ENCODE measurements at places on chromosomes 5 and 9. TPM values are rescaled to one million over a fixed set of nuclear protein-coding genes. Genes with fewer than 3 reads are reported as not detected.

CMBL gene
- 186 TPM for total RNA-seq

FOXD4L6 gene
- total RNA-seq: not detected

- no peak for DNase-seq
Measured at GRCh38 chr9:21872696-21873095, 70.3 kb downstream of the MTAP start.

FAM221B gene
- total RNA-seq: not detected

DNA sequence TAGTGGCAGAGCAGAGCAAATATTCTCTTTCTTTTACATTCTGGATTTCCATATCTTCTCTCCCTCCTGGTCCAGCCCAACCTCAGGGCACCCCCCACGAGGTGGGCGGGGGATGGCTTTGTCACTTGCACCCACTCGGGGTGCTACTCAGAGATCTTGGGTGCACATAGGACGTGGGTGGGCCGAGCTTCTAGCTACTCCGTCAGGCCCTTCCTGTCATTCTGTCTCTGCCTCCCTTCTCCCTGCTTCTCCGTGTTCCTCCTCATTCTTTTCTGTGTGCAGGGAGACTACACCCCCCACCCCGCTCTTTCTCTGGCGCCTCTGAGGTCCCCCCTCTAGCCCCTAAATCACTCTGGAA, 19.5 kb downstream of the PCDHGC5 start:
- no peak for DNase-seq

DNA sequence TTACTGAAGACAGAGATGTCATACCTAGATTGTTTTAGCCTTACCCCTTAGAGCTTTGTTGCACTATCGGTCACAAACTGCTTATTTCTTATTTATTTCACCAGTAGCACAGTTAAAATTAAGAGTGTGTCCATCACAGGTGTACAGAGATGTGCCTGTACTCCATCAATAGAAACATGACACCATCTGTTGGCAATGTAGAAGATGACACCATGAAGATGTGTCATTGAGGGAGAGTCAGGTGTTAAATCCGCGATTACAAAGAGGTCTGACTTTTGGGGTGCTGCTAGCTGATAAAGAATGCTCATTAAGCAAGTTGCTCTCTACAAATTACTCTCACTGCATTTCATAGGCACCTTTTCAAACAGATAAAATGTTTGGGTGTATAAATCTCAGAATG, 164.4 kb downstream of the SMARCA2 start:
- DNase-seq: no peak

DNA sequence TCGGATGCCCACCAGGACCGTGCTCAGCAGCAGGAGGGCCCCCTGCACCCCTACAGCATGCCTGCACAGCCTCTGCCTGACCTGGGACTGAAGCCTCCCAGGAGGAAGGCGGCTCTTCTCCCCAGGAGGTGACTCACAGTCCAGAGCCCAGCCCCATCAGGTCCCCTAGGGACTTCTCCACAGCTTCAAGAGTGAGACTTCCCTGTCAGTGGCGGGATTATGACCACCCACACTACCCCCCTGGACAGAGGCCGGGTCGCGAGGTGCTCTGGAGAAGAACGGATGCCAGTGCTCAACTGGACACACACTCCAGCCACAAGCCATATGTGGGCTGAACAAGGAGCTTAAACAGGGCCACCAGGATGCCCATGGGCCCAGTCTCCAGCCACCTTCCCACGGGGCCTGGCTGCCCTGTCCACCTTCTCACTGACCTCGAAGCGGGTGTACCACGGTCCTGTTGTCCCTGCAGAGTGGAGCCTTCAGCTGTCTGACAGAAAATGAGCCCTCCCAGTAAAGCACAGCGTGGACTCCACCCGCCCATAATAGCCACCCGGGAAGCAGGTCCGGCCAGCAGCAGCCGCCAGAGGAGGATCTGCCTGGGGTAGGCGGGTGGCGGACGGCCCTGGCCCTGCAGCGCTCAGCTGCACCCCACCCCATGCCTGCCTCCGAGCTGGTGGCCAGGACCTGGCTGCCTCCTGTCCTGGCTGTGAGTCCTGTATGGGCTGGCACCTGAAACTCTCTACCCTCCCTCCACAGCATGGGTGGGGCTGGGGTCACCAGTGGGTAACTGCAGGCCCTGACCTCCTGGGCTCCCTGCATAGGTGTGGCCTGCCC, 54.7 kb downstream of the SEMA4D start:
- no peak for DNase-seq

JAKMIP2 gene
- total RNA-seq: 1.3 TPM

GRCh38 chr9:134276453-134277245, 49.6 kb upstream of the RXRA start:
- no peak for DNase-seq

GRCh38 chr5:113487416-113487780, 855 bp downstream of the MCC start:
- DNase-seq: no peak

FASTKD3 gene
- 12.2 TPM for total RNA-seq

DNA sequence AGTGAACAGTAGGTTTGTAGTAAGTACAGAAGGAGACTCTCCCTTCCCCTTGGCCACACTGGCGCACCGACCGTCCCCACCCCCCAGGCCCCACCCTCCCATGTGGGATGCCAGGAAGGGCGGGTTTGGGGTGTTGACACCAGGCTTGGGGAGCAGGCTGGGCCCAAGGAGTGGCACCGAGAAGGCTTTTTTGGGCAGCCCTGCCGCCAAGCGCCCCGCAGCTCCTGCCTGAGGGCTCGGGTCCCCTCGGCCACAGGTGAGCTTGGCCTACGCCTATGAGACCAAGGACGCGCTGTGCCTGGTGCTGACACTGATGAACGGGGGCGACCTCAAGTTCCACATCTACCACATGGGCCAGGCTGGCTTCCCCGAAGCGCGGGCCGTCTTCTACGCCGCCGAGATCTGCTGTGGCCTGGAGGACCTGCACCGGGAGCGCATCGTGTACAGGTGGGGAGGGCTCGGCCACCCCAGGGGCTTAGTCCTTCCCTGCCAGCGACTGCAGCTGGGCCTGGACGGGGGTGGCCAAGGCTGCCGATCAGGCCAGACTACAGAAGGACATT, 7.3 kb downstream of the GRK6 start:
- no peak for DNase-seq
